Fibroblast of villous mesenchyme (primary cell): ENCODE measurements at places on chromosomes 7 and 10. TPM values are rescaled to one million over a fixed set of nuclear protein-coding genes. Genes with fewer than 3 reads are reported as not detected.

ZNF804B gene
- under 0.01 TPM in 1 of 2 replicates, not detected in the other for total RNA-seq

PAPOLB gene
- under 0.01 TPM in 1 of 2 replicates, not detected in the other for total RNA-seq

ADCK2 gene
- total RNA-seq: 12.9 and 20.3 TPM in 2 replicates

TNRC18 gene
- 54.4 and 78.0 TPM in 2 replicates for total RNA-seq

GPAM gene
- total RNA-seq: 10.3 and 12.5 TPM in 2 replicates

OR2A5 gene
- not detected in 2 replicates for total RNA-seq

SNX10 gene
- total RNA-seq: 0.86 and 1.9 TPM in 2 replicates

MMRN2 gene
- 0.86 and 2.3 TPM in 2 replicates for total RNA-seq

NUP205 gene
- 52.5 and 75.6 TPM in 2 replicates for total RNA-seq

MTERF1 gene
- 8.7 and 13.4 TPM in 2 replicates for total RNA-seq

ZNF503 gene
- 7.8 and 11.9 TPM in 2 replicates for total RNA-seq

SPDYE9 gene
- not detected in 2 replicates for total RNA-seq

NKX2-3 gene
- not detected in 2 replicates for total RNA-seq

COL1A2 gene
- total RNA-seq: 2,828 and 5,152 TPM in 2 replicates

TDRD1 gene
- total RNA-seq: 0.43 and 0.64 TPM in 2 replicates

KCNH2 gene
- 0.64 and 2.6 TPM in 2 replicates for total RNA-seq

KLF14 gene
- total RNA-seq: under 0.01 TPM in 2 replicates

ADAMTS14 gene
- total RNA-seq: 0.86 and 1.6 TPM in 2 replicates

MCM10 gene
- 7.8 and 8.1 TPM in 2 replicates for total RNA-seq

NUTM2D gene
- total RNA-seq: 0.43 and 0.97 TPM in 2 replicates
